ENCODE measurements at places on chromosomes 16 and 17.

DNA sequence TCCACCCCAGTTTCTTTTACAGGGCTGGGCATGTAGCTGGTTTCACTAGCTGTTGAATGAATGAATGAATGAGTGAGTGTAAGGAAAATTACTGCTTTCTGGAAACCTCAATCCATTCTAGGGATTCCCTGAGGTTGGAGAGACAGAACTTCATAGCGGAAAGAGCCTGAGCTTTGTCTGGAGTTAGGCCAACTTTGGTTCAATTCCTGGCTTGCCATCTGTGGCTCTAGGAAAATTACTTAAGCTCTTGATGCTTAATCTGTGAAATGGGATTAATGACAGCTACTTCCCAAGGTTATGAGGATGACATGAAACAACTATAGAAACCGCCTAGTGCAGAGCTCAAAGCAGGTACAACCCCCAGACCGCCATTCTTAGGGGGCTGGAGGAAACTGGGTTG lies 76.3 kb upstream of the AXIN2 start:
- no peak for DNase-seq

DNA sequence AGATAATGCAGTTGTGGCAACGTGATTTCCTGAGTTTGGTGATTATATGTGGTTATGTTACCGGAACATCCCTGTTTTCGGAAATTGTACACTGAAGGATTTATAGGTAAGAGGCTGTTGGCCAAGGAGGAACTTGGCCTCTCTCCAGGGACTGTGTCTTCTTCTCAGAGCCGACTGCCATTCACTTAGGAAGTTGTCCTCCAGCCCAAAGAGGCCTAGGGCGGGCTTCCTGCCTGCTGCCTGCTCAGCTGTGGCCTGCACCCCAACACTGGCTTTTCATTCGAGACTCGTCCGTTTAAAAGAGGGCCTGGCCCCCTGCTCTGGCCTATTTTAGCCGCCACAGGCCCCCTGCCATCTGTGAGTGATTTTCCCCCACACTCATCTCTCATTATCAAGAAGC lies 64.3 kb downstream of the ZDHHC7 start:
- no peak for DNase-seq

- DNase-seq, result peak; percentile 3
These were observed 29.3 kb downstream of the MAPT start for GRCh38 chr17:45923511-45924268.

- DNase-seq, result peak; percentile 61
These were observed at the start of gene TUBB3 for GRCh38 chr16:89922884-89923639. TSS of gene TUBB3 (plus strand) at chr16:89923342. CDS start at chr16:89923402, 60 bp downstream.

- DNase-seq, result no peak
These were observed 21.9 kb downstream of the KCNJ2 start for GRCh38 chr17:70190959-70191805.
